Karpas-422 (cell line): ENCODE measurements at places on chromosomes 1 and 21.

DNA sequence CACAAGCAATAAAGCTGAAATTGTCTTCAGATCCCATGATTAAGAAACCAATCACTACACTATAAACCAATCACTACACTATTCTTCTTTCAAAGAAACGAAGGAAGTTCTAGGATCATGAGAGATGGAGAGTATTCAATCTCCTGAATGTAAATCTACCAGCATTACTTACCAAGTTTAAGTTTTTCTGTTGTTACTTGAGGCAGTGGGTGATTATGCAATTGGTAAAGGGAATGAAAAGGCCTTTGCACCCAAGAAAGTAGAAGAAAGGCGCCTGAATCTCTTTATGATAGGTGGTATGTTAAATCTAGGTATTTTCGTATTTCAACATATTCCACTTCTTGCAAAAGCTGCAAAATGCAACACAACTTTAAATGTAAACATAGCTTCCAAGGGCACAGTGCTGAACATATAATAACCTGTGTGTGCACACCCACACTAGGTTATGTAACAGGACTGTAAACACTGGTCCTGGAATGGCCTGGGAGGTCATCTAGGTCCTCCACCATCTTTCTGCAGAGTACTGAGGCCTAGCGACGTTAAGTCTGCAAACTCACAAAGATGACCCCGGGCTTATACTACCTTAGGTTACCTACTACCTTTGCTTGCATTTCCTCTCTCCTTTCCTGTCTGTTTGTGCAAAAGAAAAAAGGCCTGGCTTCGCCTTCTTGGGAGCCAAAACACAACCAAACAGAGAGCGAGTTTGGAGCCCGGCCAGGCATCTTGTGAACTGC lies 1.1 kb upstream of the UAP1 start:
- no peaks in the 10 kb centered on the region for H3K27me3 ChIP-seq
- no peaks in the 10 kb centered on the region for H3K36me3 ChIP-seq
- peak; percentile 58 for DNase-seq
- no peak overlapping the region for H3K27ac ChIP-seq

DNA sequence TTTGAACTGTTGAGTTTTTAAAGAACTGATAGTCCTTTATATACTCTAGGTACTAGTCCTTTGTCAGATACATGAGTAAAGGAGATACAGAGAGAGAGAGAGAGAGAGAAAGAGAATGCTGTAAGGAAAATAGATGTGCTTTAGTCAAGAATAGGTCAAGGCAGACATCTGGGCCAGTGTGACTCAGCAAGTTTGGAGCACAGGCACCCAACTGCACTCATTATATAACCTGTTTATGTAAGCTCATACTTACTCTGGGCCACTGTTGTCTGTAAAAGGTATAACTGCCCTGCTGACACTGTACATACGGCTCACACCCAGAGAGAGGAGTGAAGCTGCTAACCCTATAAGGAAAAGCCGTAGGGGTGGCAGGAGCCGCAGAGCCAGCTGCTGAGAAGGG lies 32.2 kb upstream of the AKT3 start:
- no peaks in the 10 kb centered on the region for H3K4me1 ChIP-seq
- H3K27ac ChIP-seq = no peak overlapping the region
- H3K27me3 ChIP-seq = no peaks in the 10 kb centered on the region
- no peak for DNase-seq
- H3K4me3 ChIP-seq = no peak overlapping the region

DNA sequence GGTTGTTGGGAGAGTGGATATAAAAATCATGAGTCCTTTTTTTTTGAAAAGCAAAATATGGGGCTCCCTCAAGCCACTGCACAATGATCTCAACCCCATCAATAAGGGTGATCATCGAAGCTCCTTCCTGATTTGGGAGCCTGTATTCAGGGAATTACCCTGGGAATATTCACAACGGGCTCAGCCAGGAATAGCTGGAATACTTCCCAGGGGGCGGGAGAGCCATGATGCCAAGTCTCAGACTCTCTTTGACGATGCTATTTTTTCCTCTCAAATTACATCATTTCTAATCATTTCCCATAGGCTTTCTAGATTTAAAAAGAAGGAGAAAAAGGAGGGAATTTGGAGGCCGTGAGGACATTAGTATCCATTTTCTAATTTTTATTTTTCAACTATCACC lies 18.4 kb downstream of the OLIG1 start:
- no peaks in the 10 kb centered on the region for H3K36me3 ChIP-seq
- peaks cover 2% of the 10 kb centered on the region; the same call in 1 of the 2 replicates for H3K4me1 ChIP-seq
- H3K4me3 ChIP-seq = no peak overlapping the region
- H3K27me3 ChIP-seq = no peaks in the 10 kb centered on the region

DNA sequence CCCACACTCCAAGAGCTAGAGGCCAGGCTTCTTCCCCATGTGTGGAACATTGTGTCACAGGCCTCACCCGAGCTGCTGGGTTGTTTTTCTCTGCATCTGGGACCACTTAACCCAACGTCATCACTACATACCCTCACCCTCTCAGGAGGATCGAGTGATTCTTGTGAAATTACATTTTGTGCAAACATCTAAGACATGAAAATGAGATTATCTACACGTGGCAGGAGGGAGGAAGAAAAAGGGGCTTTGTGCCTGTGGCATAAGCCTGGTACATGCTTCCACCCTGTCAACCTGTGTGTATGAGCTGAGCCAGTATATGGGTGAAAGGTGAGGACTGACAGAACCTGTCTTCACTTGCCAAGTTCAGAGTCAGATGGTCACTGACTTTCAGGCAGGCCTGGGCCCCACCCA lies 1.6 kb downstream of the CPT2 start:
- no peaks in the 10 kb centered on the region for H3K27me3 ChIP-seq
- peaks cover 25% of the 10 kb centered on the region for H3K36me3 ChIP-seq
- H3K27ac ChIP-seq = peak overlapping the region; percentile 67; the same call in 1 of the 2 replicates

DNA sequence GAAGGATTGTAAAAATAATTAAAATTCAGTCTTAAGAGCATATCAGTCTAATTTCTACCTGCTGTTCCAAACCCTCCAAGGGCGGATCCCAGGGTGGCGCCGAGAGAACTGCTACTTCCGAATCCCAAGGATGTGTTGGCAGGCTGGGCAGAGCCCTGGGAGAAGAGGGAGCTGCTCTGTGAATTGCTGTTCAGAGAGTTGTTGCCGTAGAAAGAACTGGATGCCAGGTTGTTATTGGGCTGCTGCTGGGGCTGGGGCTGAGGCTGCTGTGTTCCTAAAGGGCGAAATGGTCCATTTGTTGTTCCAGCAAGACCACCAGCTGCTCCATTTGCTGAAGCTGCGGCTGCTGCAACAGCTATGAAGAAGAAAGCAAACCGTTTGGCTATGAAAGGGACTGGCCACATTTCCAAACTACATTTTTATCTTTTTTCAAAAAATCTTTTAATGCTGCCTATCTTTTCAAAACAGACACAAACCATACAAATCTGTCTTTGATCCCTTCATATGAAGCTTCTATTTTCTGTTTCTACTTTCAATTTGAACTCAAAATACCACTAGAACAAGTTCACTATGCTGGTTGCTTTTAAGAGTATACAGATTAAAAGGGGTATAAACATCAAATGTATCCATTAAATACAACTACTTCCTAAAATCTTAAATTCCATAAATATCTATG lies 57.5 kb upstream of the SDC3 start:
- H3K36me3 ChIP-seq = peaks cover 71% of the 10 kb centered on the region
- no peak for DNase-seq
- no peak overlapping the region for H3K4me3 ChIP-seq
- H3K4me1 ChIP-seq = peaks cover 30% of the 10 kb centered on the region
- no peaks in the 10 kb centered on the region for H3K27me3 ChIP-seq
- no peak overlapping the region for H3K27ac ChIP-seq

- H3K27me3 ChIP-seq = no peaks in the 10 kb centered on the region
- no peak overlapping the region for H3K4me3 ChIP-seq
- no peaks in the 10 kb centered on the region for H3K36me3 ChIP-seq
- DNase-seq = no peak
- H3K27ac ChIP-seq = no peak overlapping the region
- peaks cover 11% of the 10 kb centered on the region for H3K4me1 ChIP-seq
Observed at GRCh38 chr1:233336554-233337456, 9.3 kb downstream of the MAP3K21 start.

- H3K27me3 ChIP-seq = no peaks in the 10 kb centered on the region
- peaks cover 17% of the 10 kb centered on the region for H3K4me1 ChIP-seq
- no peak for DNase-seq
Observed at GRCh38 chr1:47558601-47559593, 121.1 kb downstream of the FOXD2 start.
